Suprapubic skin (tissue), 4 donors: ENCODE measurements at places on chromosomes 16 and 17. TPM values are rescaled to one million over a fixed set of nuclear protein-coding genes. Genes with fewer than 3 reads are reported as not detected.

The GAS2L2 gene
- 0.49 TPM for total RNA-seq

The BFAR gene
- 41.6 TPM for total RNA-seq

The TPSB2 gene
- total RNA-seq: 36.9 TPM

The ADORA2B gene
- total RNA-seq: 47.6 TPM

The KCNH4 gene
- total RNA-seq: not detected

The DHRS7C gene
- not detected for total RNA-seq

The ZSCAN32 gene
- 9.7 TPM for total RNA-seq

The MEIOB gene
- total RNA-seq: not detected

The GP1BA gene
- not detected for total RNA-seq

The SLC13A2 gene
- 15.3 TPM for total RNA-seq

GRCh38 chr17:64920026-64920418, 744 bp upstream of the LRRC37A3 start:
- H3K4me1 ChIP-seq: peaks cover 8% of the 10 kb centered on the region
- peak overlapping the region; percentile 99 for H3K27ac ChIP-seq
- H3K4me3 ChIP-seq: peak overlapping the region; percentile 89
- H3K27me3 ChIP-seq: no peaks in the 10 kb centered on the region
- H3K36me3 ChIP-seq: no peaks in the 10 kb centered on the region

DNA sequence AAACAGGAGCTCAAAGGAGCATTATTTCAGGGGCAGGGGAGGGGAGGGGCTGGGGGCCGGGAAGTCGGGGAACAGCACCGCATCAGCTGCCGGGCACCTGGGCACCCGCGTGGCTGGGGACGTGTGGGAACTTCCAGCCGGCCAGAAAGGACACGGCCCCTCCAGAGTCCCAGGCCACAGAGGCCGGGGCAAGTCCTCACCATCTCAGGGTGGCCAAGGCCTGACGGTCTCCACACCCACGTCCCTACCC, 1.1 kb downstream of the PGAP6 start:
- no peak for DNase-seq
- H3K4me3 ChIP-seq: peak overlapping the region; percentile 94
- H3K36me3 ChIP-seq: peaks cover 19% of the 10 kb centered on the region
- no peak overlapping the region for H3K27ac ChIP-seq

- no peaks in the 10 kb centered on the region for H3K27me3 ChIP-seq
- H3K27ac ChIP-seq: peak overlapping the region; percentile 49
- no peak overlapping the region for H3K4me3 ChIP-seq
- peaks cover 19% of the 10 kb centered on the region for H3K4me1 ChIP-seq
- peaks cover 79% of the 10 kb centered on the region for H3K36me3 ChIP-seq
Observed at GRCh38 chr17:40026816-40027613, 11.8 kb downstream of the CSF3 start.

GRCh38 chr17:4100883-4101756, 41.7 kb downstream of the ZZEF1 start:
- peaks cover 9% of the 10 kb centered on the region for H3K4me1 ChIP-seq
- H3K36me3 ChIP-seq: peaks cover 74% of the 10 kb centered on the region
- DNase-seq: no peak
- H3K27ac ChIP-seq: no peak overlapping the region

DNA sequence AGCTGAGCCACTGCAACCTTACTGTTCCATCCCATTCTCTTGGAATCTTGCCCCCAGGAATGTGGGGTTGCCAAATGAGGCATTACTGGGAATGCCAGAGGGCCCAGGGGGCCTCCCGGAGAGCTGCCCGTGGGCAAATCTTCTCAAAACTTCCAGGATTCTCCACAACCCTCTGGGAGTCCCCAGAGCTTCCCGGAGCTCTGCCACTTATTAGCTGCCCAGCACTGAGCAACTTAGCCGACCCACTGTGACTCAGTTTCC, 306.0 kb downstream of the FOXL1 start:
- no peaks in the 10 kb centered on the region for H3K4me1 ChIP-seq
- DNase-seq: no peak
- no peak overlapping the region for H3K27ac ChIP-seq
- no peaks in the 10 kb centered on the region for H3K36me3 ChIP-seq
- H3K4me3 ChIP-seq: no peak overlapping the region
- peaks cover 60% of the 10 kb centered on the region for H3K27me3 ChIP-seq

DNA sequence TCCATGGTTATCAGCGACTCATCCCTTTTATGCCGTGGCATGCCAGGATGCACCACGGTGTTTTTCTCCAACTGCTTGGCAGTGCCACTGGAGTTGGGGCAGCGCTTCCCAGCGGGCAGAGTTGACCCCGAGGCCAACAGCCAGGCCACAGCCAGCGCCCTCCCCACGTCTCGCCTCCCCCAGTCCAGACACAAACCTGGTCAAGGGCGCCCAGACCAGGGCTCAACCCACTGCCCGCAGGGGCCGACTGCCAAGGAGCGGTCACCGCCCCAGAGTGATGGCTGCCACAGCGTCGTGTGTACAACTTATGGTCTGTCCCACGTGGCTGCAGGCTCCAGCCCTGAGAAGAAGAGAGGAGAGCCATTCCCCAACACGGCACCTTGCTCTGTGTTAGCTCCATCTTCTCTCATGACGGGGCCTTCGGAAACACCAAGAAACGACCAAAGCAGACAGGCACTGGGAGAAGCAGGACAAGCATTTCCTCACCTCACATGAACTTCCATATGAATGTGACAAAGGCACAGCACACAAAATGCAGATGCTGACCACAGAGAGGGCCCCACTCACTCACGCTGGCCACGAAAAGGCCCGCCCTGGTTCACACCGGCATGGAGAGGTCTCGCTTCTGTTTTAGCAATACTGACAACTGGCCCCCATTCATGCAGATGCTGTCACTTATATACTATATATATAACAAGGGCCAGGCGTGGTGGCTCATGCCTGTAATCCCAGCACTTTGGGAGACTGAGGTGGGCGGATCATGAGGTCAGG, 27.0 kb downstream of the AXIN1 start:
- no peaks in the 10 kb centered on the region for H3K36me3 ChIP-seq
- H3K4me3 ChIP-seq: no peak overlapping the region
- H3K4me1 ChIP-seq: peaks cover 27% of the 10 kb centered on the region
- no peak for DNase-seq
- no peak overlapping the region for H3K27ac ChIP-seq
- no peaks in the 10 kb centered on the region for H3K27me3 ChIP-seq

- no peak for DNase-seq
- no peaks in the 10 kb centered on the region for H3K27me3 ChIP-seq
- no peak overlapping the region for H3K27ac ChIP-seq
- H3K4me3 ChIP-seq: no peak overlapping the region
- H3K4me1 ChIP-seq: no peaks in the 10 kb centered on the region
- no peaks in the 10 kb centered on the region for H3K36me3 ChIP-seq
Observed at GRCh38 chr16:48955837-48956236, 325.8 kb downstream of the CBLN1 start.

GRCh38 chr17:4795168-4795567, 796 bp upstream of the PSMB6 start:
- H3K27me3 ChIP-seq: no peaks in the 10 kb centered on the region
- H3K4me1 ChIP-seq: peaks cover 19% of the 10 kb centered on the region
- no peak for DNase-seq
- H3K27ac ChIP-seq: no peak overlapping the region
- peak overlapping the region; percentile 65 for H3K4me3 ChIP-seq

DNA sequence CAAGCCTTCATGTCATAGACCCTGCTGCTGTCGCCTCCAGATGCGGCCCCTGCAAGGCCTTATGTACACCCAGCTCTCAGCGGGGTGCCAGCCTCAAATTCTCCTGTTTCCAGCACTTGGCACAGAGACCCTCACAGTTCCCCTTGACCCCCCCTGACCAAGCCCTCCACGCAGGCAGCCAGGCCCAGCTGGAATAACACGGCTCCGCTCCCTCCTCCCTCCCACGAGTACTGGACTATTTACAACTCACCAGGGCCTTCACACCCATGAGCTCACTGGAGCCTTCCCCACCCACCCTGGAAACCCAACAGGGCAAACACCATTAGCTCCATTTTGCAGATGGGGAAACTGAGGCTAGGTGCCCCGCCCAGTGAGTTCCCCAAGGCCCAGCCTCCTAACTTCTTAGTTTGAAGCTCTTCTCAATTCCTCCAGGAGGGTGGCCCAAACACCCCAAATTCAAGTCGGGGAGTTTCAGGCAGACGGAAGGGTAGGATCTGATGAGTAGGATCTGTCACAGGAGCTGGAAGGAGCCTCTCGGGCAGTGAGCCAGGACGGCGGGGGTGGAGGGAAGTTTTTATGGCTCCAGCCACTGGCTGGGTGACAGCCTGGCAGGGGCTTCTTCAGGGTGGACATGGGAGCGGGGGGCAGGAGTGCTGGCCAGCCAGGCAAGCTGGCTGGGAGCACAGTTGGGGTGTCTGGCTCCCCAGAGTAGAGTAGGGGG, 17.5 kb upstream of the DLX4 start:
- H3K36me3 ChIP-seq: no peaks in the 10 kb centered on the region
- DNase-seq: no peak
- H3K27ac ChIP-seq: no peak overlapping the region

GRCh38 chr17:48176471-48176855, 68.9 kb downstream of the SNX11 start:
- peaks cover 14% of the 10 kb centered on the region for H3K27me3 ChIP-seq
- no peaks in the 10 kb centered on the region for H3K36me3 ChIP-seq
- no peak for DNase-seq
- no peak overlapping the region for H3K4me3 ChIP-seq
- H3K4me1 ChIP-seq: no peaks in the 10 kb centered on the region
- H3K27ac ChIP-seq: no peak overlapping the region

GRCh38 chr16:2511996-2512734, 1.6 kb upstream of the ATP6V0C start:
- H3K27me3 ChIP-seq: no peaks in the 10 kb centered on the region
- no peak overlapping the region for H3K4me3 ChIP-seq
- DNase-seq: peak; percentile 64
- H3K27ac ChIP-seq: peak overlapping the region; percentile 24
- peaks cover 48% of the 10 kb centered on the region for H3K4me1 ChIP-seq

GRCh38 chr17:34465789-34466188, 102.8 kb upstream of the CCL1 start:
- H3K36me3 ChIP-seq: no peaks in the 10 kb centered on the region
- no peaks in the 10 kb centered on the region for H3K4me1 ChIP-seq
- no peak overlapping the region for H3K4me3 ChIP-seq
- no peak for DNase-seq
- H3K27me3 ChIP-seq: peaks cover 38% of the 10 kb centered on the region
- H3K27ac ChIP-seq: no peak overlapping the region

- H3K4me3 ChIP-seq: no peak overlapping the region
- no peak for DNase-seq
- no peak overlapping the region for H3K27ac ChIP-seq
- no peaks in the 10 kb centered on the region for H3K36me3 ChIP-seq
Observed at GRCh38 chr17:34721326-34721725, 141.9 kb downstream of the TMEM132E start.

GRCh38 chr17:61310590-61310989, 89.1 kb upstream of the TBX2 start:
- no peaks in the 10 kb centered on the region for H3K27me3 ChIP-seq
- no peak overlapping the region for H3K27ac ChIP-seq
- peaks cover 23% of the 10 kb centered on the region for H3K4me1 ChIP-seq
- no peaks in the 10 kb centered on the region for H3K36me3 ChIP-seq
- DNase-seq: no peak

DNA sequence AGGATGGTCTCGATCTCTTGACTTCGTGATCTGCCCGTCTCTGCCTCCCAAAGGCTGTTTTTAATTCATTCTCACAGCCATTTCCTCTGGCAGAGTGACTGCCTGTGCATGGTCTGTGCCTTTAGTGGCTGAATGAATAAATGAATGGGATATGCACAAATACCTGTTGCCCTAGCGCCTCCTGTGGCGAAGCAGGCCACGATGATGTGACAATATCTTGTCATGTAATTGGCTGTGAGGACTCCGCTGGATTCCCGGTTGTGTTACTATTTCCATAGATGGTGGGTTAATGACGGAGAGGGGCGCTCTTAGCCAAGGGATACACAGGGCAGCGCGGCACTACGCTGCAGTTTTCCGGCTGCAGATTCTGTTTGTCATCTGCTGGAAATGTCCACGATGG, 26.8 kb upstream of the ENDOV start:
- H3K4me1 ChIP-seq: peaks cover 2% of the 10 kb centered on the region
- no peak overlapping the region for H3K27ac ChIP-seq
- peaks cover 98% of the 10 kb centered on the region for H3K36me3 ChIP-seq

GRCh38 chr17:47636273-47637030, 13.3 kb upstream of the KPNB1 start:
- H3K4me3 ChIP-seq: no peak overlapping the region
- no peaks in the 10 kb centered on the region for H3K4me1 ChIP-seq
- peaks cover 4% of the 10 kb centered on the region for H3K36me3 ChIP-seq
- no peak overlapping the region for H3K27ac ChIP-seq
- DNase-seq: no peak

- H3K27ac ChIP-seq: no peak overlapping the region
- no peaks in the 10 kb centered on the region for H3K27me3 ChIP-seq
- H3K4me1 ChIP-seq: no peaks in the 10 kb centered on the region
- no peak overlapping the region for H3K4me3 ChIP-seq
Observed at GRCh38 chr16:25097276-25097975, 14.1 kb upstream of the LCMT1 start.

DNA sequence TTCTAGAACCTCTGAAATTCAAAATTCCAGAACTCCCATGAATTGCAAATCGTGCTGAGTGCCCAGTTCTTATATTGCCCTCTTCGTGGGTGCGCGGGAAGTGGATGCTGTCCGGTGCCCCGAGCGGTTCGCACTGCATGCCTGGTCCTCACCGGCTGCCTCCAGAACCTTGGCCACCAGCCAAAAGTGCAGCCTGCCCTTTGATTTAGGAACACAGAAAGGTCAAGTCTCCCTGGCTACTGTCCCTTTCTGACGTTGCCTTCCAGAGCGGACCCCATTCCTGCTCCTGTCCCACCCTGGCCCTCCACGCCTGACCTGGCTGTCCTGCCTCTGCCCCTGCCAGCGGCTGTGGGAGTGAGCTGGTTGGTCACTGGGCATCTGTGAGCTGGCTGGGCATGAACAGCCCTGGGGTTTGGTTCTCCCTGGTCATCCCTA, 9.7 kb downstream of the NEUROD2 start:
- peaks cover 38% of the 10 kb centered on the region for H3K4me1 ChIP-seq
- no peak overlapping the region for H3K27ac ChIP-seq
- no peak for DNase-seq

DNA sequence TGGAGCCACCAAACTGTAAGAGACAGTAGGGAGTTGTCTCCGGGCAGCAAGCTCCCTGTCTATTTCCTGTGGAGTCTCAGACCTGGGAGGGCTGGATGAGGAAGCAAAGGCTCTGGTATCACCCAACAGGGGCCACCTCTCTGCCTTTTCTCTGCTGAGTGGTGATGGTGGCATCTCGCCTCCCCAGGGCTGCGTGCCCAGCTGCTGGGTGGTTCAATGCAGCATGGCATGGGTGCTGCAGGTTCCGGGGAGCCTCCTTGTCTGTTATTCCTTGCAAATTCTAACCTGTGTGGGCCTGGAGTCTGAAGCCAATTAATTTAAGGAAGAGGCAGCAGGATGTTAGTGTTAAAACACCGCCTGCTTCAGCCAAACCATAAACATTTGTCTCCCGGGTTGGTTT, 78.2 kb downstream of the CCDC182 start:
- peaks cover 39% of the 10 kb centered on the region for H3K4me1 ChIP-seq
- no peak for DNase-seq
- no peaks in the 10 kb centered on the region for H3K27me3 ChIP-seq

DNA sequence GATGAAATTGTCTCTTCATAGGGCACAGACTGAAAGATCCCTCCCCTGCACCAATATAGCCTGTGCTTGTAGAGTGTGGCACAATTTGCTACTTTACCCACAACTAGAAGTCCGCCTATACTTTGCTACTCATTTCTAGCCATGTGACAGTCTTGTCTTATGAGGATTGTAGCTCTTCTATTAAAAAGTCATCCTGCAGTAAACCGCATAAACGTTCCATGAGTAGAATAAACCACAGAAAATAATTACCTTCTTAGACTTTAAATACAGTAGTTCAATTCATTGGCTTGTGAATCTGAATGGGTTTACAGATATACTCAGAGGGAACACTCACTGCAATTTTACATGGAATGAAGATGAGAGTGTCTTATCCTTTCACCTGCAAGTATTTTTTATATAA, 4.4 kb downstream of the KRT27 start:
- peaks cover 4% of the 10 kb centered on the region for H3K4me1 ChIP-seq
- no peak overlapping the region for H3K4me3 ChIP-seq
- H3K27ac ChIP-seq: no peak overlapping the region
